Stimulated activated CD4-positive, alpha-beta T cell treated with anti-CD3 and anti-CD28 coated beads, Interleukin-2, amount 100 ng/mL, for 48 hours (primary cell): ENCODE measurements at places on chromosomes 1 and 21.
A peak's percentile ranks its signal among the peaks of the same experiment; 100 is the strongest.

GRCh38 chr1:167428395-167428794 lies 89.9 kb downstream of the CD247 start:
- DNase-seq = no peak

DNA sequence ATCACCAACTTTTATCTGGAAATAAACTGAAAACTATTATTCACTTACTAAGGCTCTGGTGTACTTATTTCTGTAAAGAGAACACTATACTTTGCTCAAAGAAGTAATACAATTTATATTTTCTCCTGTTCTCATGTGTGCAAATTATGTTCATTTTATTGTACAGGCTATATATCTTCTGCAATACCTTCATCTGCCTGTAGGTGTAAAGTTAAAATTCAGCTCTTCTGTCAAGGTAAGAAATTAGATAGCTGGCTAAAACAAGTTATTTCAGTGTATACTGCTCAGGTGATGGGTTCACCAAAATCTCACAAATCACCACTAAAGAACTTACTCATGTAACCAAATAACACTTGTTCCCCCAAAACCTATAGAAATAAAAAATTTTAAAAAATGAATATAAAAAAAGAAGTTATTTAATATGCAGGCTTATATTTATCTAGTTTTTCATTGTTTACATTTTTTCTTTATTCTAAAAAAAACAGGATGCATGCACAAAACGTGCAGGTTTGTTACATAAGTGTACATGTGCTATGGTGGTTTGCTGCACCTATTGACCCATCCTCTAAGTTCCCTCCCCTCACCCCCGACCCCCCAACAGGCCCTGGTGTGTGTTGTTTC lies 81.5 kb downstream of the PTGER3 start:
- DNase-seq = no peak

DNA sequence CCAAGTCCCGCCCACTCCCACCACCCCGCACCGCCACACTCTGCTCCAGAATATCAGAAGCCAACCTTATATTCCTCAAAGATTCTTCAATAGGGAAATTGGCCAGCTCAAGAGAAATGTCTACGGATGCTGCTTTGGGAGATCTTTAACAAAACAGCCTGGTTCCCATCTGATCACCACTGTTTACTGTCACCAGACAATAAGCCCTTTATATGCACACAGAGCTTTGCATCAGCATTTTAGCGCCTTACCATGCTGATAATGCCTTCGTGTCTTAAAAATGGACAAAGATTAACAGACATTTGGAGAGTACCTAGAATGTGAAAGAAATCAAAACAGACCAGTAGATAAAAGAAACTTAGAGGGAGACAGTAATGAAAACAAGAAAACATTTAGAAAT lies 141.7 kb upstream of the SYT6 start:
- DNase-seq = no peak

DNA sequence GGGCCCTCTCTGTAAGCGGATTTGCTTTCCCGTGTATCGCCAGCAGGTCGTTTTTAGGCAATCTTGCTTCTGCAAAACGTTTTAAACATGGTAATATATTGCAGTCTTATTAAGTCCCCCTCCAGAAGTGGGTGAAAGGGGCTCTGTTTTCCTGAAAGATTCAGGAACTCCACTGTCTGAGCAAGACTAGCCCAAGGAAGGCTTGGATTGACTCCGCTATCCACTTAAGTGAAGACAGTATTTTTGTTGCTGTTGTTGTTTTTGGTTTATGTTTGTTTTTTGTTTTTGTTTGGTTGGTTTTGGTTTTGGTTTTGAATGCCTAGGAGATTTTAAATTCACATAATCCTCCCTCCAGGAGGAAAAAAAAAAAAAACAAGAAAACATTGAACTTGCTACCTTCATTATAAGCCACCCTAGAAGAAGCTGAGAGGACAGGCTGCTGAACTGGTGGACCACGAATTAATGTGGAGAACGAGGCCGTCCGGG lies 29.1 kb upstream of the NFIA start:
- DNase-seq = no peak

DNA sequence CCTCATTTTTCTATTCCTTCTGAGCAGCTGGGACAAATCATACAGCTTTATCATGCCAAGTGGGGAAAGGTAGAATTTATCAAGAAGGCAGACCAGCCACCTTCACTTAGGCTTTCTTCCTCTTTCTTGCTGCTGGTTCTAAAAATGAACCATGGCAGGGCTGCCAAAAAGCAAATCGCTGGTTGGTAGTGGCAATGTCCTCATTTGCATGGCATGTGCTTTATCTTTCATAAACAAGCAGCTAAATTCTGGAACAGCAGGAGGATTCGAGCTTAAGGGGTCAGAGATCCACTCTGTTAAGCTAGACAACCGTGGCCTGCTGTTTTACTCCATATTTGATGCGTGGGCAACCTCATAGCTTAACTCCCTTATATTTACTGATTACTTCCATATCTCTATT lies 91.3 kb downstream of the RPE65 start:
- no peak for DNase-seq

GRCh38 chr1:81430236-81430938 lies 370.3 kb upstream of the ADGRL2 start:
- DNase-seq = no peak

GRCh38 chr1:235887676-235888075 lies 21.0 kb upstream of the LYST start:
- DNase-seq = peak; percentile 6

GRCh38 chr1:158333405-158334155 lies 2.2 kb upstream of the CD1B start:
- DNase-seq = no peak

DNA sequence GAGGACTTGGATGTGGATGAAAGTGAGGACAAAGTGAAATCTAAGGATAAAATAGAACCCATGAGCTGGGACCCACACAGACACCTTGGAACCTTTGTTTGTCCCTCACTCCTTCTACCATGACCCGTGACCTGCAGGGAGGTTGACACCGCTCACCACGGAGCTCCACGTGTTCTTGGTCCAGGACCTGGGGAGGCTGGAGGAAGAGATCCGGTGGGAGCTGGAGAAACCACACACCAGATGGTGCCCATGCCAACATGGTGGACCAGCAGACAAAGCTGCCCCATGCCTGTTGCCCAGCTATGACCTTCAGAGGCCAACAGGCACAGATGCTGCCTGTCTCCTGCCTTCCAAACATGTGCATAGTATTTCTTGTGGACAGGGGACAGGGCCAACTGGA lies 721.9 kb downstream of the PTPRU start:
- no peak for DNase-seq

DNA sequence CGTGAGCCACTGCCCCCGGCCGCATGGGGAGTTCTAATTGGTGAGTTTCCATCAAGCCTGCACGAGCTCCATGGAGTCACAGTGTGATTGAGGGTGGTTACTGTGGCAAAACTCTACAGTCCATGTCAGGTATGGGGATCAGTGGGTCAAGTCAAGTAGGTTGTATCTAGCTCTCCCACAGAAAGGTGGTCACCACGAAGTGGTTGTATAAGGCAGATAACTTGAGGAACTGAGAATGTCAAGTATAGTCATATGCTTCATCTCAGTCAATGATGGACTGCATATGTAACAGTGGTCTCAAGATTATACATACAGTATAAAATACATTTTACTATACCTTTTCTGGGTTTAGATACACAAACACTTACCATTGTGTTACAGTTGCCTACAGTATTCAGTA lies 348.6 kb upstream of the ZP4 start:
- no peak for DNase-seq

DNA sequence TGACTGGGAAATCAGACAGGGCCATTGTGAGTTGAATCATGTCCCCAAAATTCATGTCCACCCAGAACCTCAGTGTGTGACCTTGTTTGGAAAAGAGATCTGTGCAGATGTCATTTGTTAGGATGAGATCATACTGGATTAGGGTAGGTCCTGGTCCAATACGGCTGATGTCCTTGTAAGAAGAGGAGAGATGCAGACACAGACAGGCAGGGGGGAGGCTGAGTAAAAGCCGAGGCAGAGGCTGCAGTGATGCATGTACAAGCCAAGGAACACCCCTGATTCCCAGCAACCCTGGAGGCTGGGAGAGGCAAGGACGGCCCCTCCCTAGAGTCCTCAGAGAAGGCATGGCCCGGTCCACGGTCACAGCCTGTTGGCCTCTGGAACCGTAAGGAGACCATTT lies 15.9 kb upstream of the NPPB start:
- no peak for DNase-seq

DNA sequence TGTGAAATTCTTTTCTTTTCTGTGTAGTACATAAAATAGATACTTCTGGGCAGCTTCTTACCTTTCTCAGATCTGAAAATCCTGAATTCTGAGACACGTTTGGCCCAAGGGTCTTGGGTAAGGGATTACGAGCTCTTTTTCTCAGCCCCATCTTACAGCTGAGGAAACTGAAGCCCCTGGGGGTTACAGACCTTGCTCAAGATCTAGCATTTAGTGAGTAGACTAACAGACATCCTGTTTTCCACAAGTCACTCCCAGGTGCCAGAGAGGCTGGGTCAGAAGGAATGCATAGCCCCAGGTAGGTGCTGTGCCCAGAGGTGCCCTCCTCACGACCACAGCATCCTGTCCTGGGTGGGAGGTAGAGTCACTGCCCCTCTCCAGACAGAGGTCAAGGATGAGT lies 13.2 kb upstream of the CREG1 start:
- no peak for DNase-seq

DNA sequence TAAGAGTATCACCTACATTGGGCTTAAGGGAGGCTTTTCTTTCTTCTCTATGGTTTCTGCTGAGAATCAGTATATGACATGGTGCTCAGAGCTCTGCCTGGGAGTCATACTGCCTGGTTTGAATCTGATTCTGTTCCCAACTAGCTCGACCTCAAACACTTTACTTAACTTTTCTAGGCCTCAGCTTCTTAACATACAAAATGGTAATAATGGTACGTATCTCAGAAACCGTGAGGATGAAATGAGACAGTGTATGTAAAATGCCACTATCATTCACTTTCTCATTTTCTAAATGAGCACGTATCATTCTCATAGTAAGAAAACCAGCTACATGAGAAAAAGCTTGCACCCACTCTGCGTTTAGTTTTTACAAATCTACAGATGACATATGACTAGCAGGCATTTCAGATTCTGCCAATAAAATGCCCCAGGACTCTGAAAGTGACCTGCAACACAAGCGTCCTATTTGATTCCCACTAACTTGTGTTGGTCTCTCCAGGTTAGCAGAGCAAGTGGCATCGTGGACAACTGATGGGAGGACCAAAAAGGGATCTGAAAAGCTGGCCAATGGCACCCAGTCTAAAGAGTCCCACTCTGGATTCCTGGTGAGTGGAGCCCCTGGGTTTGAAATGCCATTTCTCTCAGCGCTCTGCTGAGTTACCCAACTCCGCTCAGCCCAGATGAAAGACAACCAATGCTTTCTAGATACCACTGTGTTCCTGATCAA lies 6.1 kb downstream of the CTNNBIP1 start:
- no peak for DNase-seq

DNA sequence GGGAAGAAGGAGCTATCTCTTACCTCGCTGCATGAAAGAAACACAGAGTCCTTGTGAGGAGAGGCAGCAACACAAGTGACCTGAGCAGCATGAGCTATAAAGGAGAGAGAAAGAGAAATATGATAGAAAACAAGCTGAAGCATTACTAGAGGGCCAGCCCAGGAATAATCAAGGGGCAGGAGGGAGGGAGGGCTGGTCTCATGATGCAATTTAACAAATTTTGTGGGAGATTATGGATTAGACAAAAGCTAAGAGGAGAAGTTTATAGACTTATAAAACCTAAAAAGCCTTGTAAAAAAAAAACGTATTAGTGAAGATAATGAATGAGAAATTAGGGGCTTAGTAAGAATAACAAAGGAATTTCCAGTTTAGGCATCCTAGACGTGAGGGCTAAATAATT lies 5.0 kb downstream of the WDR77 start:
- DNase-seq = no peak

GRCh38 chr1:243291292-243291691 lies 35.5 kb downstream of the SDCCAG8 start:
- DNase-seq = no peak

DNA sequence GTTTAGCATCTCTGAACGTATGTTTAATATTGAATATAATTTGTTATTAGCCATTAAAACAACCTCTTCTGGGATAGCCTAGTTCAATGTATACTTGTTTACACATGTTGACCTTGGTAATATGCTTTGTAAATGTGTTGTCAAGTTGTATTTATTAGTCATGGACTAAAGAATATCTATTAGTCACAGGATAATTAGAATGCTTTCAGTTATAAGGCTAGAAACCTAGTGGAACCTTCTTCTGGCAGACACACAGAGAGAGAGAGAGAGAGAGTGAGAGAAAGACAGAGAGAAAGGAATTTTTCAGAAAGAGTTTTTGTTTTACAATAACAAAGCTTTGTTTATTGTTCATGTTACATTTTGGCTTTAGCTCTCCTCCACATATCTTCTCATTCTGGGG lies 181.1 kb upstream of the APP start:
- DNase-seq = no peak
